ENCODE measurements at places on chromosomes 7 and 10. TPM values are rescaled to one million over a fixed set of nuclear protein-coding genes. Genes with fewer than 3 reads are reported as not detected.

- no peak for DNase-seq
Measured at GRCh38 chr10:13905281-13905680, 318.5 kb downstream of the PRPF18 start.

GPR26 gene
- 0.07 TPM for polyA plus RNA-seq

GRCh38 chr7:113087071-113087998 lies 708 bp upstream of the GPR85 start:
- DNase-seq, result peak; percentile 25

- DNase-seq, result no peak
Measured at GRCh38 chr7:123343611-123344010, 143.8 kb upstream of the SLC13A1 start.

GRCh38 chr7:77223261-77223660 lies 23.6 kb upstream of the FGL2 start:
- DNase-seq, result no peak

GRCh38 chr7:137656227-137656849 lies 190.4 kb downstream of the DGKI start:
- peak; percentile 78 for DNase-seq

- no peak for DNase-seq
Measured at GRCh38 chr7:511476-512145, 8.0 kb downstream of the PDGFA start.

DNA sequence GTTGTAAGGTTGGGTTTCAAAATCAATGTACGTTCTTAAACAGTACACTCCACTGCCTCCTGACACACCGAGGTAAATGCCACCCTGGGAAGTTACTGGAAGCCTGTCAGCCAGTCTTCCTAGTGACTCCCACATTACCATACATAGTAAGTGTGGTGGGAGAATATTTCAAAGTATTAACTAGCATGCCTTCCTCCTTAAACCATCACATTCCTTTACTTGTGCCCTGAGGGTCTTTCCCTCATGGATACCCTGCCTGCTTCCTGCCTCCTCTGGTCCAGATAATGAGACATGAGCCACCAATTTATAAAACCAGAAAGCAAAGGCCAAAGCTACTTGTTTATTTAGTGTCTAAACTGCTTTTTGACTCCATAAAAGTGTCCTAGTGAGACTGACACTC lies 23.3 kb upstream of the SORCS3 start:
- no peak for DNase-seq

RTKN2 gene
- 20.0 TPM for polyA plus RNA-seq

- no peak for DNase-seq
Measured at GRCh38 chr7:131553931-131554330, 2.5 kb downstream of the PODXL start.

- no peak for DNase-seq
Measured at GRCh38 chr7:70694434-70694970, 437.4 kb upstream of the GALNT17 start.

- no peak for DNase-seq
Measured at GRCh38 chr10:51522858-51523257, 176.5 kb downstream of the CSTF2T start.

GRCh38 chr7:128420773-128421172 lies 11.0 kb upstream of the IMPDH1 start:
- DNase-seq, result no peak
